ENCODE measurements at places on chromosomes 5 and 9.

- peak; percentile 83 for DNase-seq
Observed at GRCh38 chr5:176619203-176619568, 9.2 kb upstream of the GPRIN1 start.

DNA sequence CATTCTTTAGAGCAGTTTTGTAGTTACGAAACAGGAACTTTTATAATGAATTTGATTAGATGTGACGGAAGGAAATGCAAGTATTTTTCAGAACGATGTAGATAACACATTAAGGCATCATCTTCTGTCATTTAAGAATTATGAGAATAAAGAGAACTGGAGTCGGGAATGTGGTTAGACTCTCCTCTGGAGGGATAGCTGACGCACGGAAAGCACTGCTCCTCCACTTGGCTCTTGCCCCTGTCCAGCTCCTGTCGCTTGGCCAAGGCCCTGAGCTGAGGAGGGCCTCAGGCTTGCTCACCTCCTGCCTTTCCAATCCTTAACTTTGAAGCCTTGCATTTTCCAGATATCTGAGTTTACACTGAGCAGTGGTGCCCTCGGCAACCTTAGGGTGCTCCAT lies 60.5 kb downstream of the MAP1B start:
- DNase-seq = peak; percentile 27

- no peak for DNase-seq
Observed at GRCh38 chr9:136806631-136807201, 1.0 kb upstream of the RABL6 start.

GRCh38 chr9:128049843-128050242 lies 17.3 kb downstream of the NAIF1 start:
- DNase-seq = no peak

DNA sequence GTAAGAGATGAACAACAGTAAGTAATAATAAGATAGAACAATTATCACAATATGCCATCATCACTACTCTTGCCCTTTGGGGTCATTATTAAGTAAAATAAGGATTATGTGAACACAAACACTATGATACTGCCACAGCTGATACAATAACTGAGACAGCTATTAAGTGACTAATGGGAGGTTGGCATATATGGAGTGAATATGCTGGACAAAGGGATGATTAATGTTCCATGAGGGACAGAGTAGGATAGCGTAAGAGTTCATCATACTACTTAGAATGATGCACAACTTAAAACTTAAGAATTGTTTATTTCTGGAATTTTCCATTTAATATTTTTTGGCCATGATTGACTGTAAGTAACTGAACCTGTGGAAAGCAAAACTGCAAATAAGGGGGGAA lies 16.6 kb downstream of the POU5F2 start:
- DNase-seq = no peak

DNA sequence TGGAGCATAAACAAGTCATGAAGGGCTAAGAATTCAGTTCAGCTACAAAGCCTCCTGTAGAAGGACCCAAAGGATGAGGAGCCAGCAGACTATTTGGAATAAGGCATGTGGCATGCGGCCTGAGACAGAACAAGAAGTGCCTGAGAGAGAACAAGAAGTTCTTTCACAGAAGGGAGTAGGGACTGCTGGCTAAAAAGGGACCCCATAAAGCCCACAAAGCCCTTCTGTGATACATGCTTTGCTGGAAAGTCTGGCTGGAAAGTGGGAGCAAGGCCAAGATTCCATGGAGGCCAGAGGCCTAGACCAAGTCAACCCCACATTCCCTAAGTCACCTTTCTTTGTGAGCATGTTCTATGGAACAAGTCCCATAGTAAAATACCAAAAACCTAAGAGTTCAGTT lies 35.9 kb upstream of the UBAP2 start:
- DNase-seq = peak; percentile 74

GRCh38 chr5:50672663-50673062 lies 6.2 kb downstream of the PARP8 start:
- DNase-seq = no peak

- no peak for DNase-seq
Observed at GRCh38 chr5:126911986-126912385, 118.4 kb downstream of the MARCHF3 start.

DNA sequence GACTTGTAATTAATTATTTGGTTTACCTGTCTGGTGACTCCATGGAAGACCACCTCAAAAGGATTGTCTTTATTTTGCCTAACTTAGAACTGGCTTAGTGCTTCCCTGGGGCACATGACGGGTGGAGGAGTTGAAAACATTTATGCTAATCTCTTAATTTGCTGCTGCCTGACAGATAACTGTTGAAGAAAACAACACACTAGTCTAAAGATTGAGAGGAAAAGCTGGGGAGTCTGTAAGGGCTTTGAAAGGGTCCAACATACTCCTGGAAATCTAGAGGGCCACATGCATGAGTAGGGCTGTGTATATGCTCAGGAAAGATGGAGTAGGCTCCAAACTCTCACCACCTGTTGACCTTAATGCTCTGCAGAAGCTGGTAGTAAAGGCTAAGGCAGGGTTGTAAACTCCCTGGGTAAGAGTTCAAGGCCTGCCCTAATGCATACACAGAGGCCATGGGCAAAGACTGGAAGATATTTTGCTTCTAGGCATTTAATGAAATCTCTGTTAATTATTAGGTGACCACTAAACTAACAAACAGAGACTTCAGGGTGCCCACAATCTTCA lies 40.7 kb downstream of the NR3C1 start:
- no peak for DNase-seq

DNA sequence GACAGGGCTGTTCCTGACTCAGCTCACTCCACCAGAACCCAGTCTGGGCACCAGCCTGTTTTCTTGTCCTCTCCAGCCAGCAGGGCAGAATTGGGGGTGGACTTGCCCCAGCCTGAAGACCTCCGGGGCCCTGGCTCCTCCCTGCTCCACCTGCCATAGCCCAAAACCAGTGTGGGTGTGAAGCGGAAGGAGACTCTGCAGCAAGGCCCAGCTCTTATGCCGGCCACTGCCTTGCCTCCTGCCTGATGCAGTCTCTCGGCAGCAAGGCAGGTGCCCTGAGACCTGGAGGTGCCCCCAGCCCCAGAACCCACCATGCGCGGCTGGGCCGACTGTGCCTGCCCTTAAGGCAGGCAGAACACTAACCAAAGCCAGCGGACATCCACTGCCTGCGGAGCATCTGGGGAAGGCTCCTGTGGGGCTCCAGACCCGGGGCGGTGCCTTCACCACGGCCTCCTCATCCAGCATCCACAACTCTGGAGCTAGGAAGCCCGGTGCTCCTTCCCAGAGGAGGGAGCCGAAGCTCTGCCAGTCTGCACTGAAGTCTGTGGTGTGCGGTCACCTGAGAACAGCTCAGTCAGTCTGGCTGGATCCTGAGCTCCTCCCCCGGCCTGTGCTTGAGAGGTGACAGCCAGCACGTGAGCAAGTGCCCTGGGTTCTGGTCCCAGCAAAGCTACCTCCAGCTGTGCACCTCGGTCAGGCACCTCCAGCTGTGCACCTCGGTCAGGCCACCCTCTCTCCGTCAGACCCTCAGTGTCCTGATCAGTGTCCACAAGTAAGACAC lies 116.7 kb downstream of the ADAMTS2 start:
- no peak for DNase-seq

- DNase-seq = no peak
Observed at GRCh38 chr9:846852-847251, 5.4 kb downstream of the DMRT1 start.

Measured in midbrain (tissue), 1 donor.